Panc1 (cell line): ENCODE measurements at places on chromosomes 4 and X. TPM values are rescaled to one million over a fixed set of nuclear protein-coding genes. Genes with fewer than 3 reads are reported as not detected.

DNA sequence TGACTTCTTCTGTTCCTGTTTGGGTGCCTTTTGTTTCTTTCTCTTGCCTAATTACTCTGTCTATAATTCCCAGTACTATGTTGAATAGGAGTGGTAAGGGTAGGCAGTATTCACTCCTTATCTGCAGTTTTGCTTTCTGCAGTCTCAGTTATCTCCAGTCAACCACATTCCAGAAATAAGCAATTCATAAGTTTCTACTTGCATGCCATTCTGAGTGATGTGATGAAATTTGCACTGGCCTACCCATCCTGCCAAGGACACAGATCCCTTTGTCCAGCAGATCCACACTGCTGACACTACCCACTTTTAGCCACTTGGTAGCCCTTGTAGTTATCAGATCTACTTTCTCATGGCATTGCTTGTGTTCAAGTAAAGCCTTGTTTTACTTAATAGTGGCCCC is 971.6 kb upstream of the INTU start:
- no peak for DNase-seq

DNA sequence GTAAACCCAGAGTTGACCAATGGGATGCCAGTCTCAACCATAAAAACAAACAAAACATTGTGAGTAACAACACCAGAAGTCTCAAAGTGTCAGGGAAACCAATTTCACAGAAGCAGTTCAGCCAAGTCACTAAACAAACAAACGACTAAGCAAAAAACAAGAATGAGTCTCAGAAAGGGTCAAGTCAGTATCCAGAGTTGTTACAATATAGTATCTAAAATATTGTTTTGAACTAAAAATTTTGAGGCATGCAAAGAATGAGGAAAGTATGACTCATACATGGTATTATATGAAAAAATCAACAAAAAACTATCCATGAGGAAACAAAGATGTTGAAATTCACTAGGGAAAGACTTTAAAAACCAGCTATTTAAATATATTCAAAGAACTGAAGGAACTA is 70.6 kb downstream of the AR start:
- DNase-seq = no peak

- DNase-seq = no peak
Measured at GRCh38 chrX:112913807-112914206, 73.2 kb upstream of the AMOT start.

The DUSP9 gene
- total RNA-seq = 7.1 TPM

The LNX1 gene
- 0.18 TPM for total RNA-seq
